Stimulated activated CD8-positive, alpha-beta memory T cell treated with anti-CD3 and anti-CD28 coated beads, Interleukin-4, amount 100 ng/mL, for 1 hour (primary cell): ENCODE measurements at places on chromosomes 7 and 10.

GRCh38 chr7:12729112-12729511 is 41.7 kb downstream of the ARL4A start:
- no peak for DNase-seq

- DNase-seq = no peak
These were observed 974.6 kb upstream of the CELF2 start for GRCh38 chr10:10043083-10043482.

- DNase-seq = no peak
These were observed 29.3 kb downstream of the CRHR2 start for GRCh38 chr7:30652698-30653641.

DNA sequence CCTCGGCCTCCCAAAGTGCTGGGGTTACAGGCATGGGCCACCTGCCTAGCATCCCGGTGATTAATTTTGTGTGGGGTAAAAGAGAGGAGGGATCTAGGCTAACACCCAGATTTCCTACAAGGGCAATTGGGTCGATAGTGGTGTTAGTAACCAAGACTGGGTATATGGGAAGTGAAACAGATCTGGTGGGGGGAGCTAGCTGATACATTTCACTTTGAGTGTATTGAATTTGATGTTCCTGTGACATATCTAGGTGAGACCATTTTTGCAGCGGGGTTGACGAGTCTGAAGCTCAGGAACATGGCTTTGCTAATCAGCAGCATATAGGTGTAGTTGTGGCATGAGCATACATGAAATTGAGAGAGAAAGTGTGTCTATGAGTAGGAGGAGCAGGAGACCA is 12.0 kb downstream of the CLCN1 start:
- DNase-seq = no peak

DNA sequence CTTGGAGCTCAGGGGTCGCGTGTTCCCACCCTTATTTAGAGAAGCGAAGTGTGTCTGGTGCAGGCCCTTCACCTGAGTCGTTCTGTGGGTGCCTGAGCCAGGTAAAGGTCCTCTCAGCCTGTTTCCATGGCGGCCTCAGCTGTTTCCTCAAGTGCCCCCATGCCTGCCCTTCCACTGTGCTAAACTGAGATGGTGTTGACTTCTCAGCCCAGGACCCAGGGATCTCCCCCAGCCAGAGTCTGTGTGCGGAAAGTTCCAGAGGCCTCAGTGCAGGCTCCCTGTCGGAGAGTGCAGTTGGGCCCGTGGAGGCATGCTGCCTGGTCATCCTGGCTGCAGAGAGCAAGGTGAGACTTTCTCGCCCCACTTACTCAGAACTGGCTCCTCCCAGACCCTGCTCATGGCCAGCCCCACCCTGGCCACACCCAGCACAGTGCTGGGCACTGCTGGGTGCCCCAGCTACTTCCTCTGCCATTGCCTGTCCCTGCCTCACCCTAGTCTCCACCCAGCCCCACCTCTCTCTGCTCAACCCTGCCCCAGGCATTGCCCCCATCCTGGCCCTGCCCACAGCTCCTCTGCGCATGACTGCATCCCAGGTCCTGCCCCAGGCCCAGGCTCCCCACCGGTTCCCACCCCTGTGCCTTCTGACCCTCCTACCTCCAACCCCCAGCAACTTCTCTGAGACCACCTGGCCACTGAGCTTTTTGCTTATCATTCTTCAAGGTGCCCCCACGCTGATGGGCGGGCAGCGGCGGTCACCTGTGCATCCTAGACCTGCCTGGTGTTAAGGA is 20.3 kb downstream of the NACAD start:
- no peak for DNase-seq

DNA sequence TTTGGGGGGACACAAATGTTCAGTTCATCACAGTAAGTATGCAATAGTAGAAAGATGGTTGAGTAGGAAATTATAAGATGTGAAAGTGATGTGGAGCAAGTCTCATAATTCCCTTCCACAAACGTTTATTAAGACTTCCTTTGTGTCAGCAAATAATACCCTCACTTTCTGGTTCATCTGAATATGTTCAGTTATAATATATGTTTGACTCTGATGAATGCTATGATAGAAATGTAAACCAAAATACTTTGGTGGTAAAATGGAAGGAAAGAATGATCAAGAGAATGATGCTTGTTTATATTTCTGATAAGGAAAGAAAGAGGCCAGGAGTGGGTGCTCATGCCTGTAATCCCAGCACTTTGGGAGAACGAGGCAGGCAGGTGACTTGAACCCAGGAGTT is 111.7 kb upstream of the PLXDC2 start:
- DNase-seq = no peak

GRCh38 chr10:98632456-98633150 is 185.9 kb upstream of the HPS1 start:
- DNase-seq = no peak

GRCh38 chr10:484441-484924 is 205.0 kb downstream of the DIP2C start:
- DNase-seq = no peak

DNA sequence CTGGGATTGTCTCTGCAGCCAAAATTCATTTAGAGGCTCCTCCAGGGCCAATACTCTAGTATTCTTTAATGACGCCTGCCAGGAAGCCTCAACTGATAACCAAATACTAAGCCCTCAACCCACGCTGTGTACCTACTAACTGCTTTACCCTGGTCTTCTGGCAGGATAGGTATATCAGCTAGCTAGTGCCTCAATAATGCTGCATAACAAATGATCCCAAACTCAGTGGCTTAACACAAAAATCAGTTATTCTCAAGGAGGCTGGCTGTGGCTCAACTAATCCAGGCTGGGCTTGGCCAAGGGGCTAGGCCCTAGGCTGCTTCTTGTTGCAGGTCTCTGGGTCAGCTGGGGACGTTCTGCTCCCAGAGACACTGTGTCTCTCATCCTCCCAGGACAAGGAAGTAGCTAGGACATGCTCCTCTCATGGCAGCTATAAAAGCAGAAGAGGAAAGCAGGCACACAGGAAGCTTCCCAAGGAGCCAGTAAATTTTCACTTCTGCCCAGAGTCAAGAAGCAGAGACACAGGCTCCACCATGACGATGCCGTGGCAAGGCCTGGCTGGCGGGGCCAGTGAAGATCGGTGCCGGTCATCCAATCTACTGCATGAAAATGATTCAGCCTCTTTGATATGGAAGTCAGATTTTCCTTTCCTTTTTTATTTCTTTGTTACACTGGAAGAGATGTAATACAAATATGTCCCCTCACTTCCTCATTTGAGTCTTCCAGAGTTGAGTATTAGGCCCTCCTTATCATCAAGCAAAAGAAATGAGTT is 28.6 kb upstream of the COL13A1 start:
- DNase-seq = no peak

GRCh38 chr7:84876061-84876821 is 310.6 kb downstream of the SEMA3D start:
- no peak for DNase-seq

DNA sequence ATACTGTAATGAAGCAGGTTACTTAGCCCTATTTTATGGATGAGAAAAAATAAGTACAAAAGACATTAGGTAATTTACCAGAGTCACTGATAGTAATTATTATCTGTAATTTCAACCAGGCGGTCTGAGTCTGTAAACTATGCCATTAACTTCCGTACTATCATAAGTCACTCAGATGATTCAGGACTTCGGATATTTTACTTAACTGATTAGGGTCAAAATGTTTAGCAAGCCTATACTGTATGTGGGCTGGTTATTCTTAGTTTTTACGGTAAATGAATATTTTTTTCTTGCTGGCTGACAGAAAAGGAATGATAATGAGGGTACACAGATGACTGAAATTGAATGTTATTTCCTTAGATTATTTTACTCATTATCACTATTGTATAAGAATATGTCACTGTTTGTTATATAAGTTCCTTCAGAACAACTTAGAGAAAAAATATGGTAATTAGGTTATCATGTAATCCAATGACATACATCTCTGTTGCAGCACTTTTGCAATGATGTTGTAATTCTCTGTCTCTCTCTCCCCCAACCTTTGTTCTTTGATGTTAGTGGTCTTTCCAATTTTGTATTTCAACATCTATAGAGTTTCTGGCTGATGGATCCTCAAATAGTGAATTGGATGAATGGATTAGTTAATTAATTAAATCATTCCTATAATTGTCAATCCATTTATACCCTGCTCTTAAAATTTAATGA is 165.6 kb downstream of the ZEB1 start:
- DNase-seq = no peak

GRCh38 chr7:129431911-129432643 is 2.2 kb upstream of the STRIP2 start:
- DNase-seq = no peak

- DNase-seq = no peak
These were observed 6.6 kb upstream of the LRRTM3 start for GRCh38 chr10:66919248-66919647.

GRCh38 chr7:32115831-32116230 is 45.6 kb upstream of the PDE1C start:
- no peak for DNase-seq

GRCh38 chr10:34994565-34995142 is 95.5 kb downstream of the CUL2 start:
- no peak for DNase-seq

- DNase-seq = no peak
These were observed 42.0 kb downstream of the GPRIN2 start for GRCh38 chr10:46514431-46514861.

DNA sequence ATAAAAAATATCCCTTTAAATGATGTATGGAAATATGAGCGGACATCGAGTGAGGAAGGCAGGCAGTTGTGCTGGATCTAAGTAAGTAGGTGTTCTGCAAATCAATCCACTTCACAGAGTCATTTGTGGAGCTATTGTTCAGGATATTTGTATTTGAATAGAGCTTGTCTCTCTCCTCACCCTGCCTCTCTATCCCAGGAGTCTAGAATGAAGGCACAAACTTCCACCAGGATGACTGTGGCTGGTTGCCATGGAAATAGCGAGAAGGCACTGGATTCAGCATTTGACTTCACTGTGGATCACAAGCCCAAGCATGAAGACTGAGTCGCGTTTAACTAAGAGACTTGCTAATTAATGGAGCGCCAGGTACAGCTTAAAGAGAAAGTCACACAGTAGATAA is 53.2 kb downstream of the NPY start:
- no peak for DNase-seq

- no peak for DNase-seq
These were observed 2.9 kb upstream of the GPR37 start for GRCh38 chr7:124768525-124768924.

- DNase-seq = no peak
These were observed 177.2 kb upstream of the MYO3A start for GRCh38 chr10:25756784-25757183.

DNA sequence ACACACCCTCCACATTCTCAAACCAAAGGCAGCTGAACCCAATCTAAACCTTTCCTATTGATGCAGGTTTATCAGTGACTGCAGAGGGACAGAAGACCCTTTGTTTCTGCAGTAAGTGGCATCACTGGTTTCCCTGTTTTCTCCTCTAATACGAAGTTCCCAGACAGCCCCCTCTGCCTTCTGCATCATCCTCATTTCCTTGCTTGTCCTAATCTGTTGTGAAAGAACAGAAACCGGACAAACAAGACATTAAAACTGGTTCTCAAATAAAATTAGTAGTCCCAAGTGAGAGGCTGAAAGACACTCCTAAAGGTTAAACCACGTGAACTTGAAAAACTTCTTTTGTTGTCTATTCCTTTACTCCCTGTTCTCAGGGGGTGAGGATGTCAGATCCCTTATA is 10.1 kb upstream of the ADRB1 start:
- no peak for DNase-seq

DNA sequence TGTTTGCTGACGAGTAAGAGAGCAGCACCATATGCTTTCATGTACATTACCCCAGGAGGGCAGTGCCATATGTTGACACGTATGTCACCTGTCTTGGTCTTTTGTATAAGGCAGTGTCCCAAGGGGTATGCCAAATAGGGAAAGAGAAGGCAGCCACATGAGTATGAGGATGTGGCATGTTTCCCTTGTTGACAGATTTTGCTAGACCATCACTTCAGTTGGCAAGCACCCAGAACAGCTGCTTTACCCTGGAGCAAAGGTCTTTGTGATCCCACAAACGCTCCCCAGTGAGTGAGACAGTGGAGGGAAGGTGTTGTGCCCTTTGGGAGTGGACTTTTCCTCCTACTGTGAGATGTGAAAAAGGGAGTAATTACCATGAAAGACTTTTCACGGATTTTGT is 350.1 kb downstream of the ETV1 start:
- DNase-seq = no peak

DNA sequence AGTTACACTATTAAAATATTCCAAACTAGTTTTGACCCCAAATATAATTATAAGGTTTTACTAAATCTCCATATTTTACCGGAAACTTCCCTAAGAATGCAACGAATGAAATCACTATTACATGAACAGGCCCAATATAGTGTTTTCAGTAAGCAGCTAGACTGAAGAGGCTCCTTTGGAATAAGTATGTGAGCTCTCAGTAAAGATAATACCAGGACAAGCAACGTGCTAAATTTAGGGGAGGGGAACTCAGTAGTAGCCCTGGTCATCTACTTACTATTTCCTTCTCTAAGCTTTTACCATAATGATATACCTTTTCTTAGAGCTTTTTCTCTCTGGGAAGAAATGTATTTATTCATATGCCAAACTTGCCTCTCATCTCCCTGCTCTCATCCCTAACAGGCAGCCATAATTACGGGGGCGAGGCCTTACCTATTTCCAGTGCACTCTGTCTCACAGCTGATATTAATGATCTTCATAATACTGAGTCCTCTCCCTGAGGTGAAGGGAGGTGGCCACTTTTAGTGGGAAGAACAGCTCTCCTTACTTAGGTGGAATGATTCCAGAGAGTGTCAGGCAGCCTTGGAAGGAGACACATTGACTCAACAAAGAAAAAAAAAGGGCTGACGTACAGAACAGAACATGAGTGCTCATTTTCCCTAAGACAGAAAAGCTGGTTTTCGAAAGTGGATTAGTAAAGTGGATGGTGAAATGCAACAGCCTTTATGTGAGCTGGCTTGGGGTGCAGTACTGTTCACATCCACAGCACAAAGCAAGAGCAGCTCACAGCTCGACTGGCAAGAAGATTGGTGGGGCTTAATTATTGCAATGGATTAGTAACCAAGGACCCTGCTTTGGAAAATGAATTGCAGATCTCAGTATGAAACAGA is 165.4 kb downstream of the GLI3 start:
- no peak for DNase-seq

DNA sequence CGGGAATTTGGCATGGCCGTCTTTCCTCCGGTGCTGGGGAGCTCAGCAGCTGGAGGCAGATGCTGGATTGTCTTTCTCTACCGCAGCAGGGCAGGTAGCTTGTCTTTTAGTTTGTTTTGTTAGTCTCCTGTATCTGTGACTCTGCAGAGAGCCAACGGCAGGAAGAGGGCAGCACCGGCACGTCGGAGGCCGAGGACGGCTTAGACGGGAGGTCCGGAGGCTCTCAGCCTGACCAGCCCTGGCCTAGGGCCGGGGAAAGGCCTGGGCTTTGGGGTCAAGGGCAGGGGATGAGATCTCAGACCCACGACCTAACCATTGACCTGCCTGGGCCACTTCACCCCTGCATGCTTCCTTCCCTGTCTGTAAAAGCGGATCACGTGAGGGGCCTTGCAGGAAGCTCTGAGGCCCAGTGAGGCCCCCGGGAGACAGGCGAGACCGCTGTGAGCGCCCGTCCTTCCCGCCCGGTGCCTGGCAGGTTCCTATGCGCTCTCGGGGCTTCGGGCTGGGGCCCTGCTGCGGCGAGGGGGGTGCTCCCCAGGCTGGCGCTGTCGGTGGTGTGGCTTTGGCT is 72.7 kb downstream of the LHPP start:
- DNase-seq = no peak
